Activated CD4-positive, alpha-beta T cell treated with anti-CD3 and anti-CD28 coated beads, Interleukin-2, amount 10 ng/mL, durations not matched to agents 7 days and 5 days (primary cell): ENCODE measurements at places on chromosomes 6 and 20. TPM values are rescaled to one million over a fixed set of nuclear protein-coding genes. Genes with fewer than 3 reads are reported as not detected.

DNA sequence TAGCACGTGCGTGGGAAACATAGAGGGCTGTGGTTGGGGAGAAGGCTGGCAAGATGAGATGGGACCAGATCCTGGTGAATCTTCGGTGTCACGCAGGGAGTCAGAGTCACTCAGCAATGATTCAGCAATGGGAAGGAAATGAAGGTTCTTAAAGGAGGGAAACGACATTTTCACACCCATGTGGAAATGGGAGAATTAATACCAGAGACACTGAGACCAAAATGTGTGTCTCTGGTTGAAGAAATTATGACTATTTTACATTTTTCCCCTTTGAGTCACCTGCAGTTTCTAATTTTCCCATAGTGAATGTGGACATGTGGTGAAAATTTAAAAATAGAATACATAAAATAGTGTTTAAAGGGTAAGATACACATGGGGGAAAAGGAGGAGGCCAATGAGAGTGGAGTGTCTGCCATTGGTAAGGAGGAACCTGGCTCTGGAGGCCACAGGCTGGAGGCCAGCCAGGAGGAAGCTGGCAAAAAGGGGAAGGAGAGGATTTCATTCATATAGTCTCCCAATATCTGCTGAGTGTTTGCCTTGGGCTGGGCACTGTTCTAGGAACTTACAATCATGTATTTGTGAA lies 17.5 kb downstream of the NRN1 start:
- peaks cover 76% of the 10 kb centered on the region for H3K4me1 ChIP-seq
- peaks cover 18% of the 10 kb centered on the region for H3K36me3 ChIP-seq
- DNase-seq, result no peak
- no peak overlapping the region for H3K4me3 ChIP-seq

GABRR1 gene
- not detected for total RNA-seq

DNA sequence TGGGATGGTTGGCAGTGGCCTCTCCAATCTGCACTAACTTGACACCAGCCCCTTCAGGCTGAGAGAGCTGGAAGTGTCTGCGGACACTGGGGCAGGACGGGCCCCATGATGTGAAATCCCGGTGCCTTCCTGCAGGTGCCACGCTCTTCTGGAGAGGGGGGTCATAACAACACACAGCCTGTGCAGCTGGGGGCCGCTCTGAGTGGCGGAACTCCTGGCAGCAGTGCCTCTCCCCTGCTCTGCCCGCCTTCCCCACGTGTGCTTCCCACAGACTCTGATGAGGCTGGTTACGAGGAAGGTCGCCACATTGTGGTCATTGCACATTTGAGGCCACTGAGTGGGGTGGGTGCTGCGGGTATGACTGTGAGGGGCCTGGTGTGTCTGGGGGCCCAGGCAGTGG lies 145.2 kb downstream of the DTNBP1 start:
- H3K27ac ChIP-seq, result no peak overlapping the region
- no peak overlapping the region for H3K4me3 ChIP-seq
- peaks cover 53% of the 10 kb centered on the region for H3K36me3 ChIP-seq
- DNase-seq, result no peak

DNA sequence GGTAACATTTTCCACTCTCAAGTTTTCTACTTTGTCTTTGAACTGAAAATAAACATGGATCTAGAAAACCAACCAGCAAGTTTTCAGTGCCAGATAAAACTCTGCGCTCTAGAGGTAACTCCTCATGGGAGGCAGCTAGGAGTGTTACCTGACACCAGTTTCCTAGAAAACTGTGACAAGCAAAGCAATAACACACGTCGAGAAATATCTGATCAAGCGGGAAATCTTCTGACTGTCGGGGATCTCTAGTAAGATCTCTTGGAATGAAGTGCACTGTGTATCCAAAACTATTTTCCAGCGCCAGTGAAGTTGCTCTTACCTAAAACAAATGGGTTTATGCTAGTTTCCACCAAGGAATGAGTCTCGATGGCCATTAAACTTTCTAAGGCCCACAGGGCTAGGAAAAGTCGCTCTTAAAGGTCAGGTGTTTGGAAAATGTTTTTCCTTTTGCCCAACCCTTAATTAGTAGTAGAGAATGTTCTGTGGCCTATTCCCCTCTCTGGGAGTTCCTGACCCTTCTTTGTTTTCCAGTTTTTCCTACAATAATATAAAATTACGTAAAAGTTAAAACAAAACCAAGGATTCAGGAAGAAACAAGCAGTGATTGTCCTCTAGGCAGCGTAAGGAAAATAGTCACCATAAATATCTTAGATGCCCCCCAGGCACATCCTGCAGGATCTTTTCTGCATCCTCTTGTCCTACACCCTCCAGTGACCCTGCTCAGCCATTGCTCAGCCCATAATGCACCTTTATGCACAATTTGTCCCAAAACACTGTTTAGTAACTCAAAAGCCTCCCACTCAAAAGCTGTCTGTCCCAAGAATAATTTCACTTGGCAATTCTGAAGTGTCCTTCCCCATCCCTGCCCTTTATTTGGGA lies 137.7 kb upstream of the AKAP12 start:
- no peak for DNase-seq
- H3K27me3 ChIP-seq, result no peaks in the 10 kb centered on the region
- peaks cover 15% of the 10 kb centered on the region for H3K4me1 ChIP-seq
- H3K27ac ChIP-seq, result no peak overlapping the region
- peaks cover 16% of the 10 kb centered on the region for H3K36me3 ChIP-seq

TGM2 gene
- total RNA-seq, result 0.07 TPM

SLC12A5 gene
- total RNA-seq, result 0.87 TPM

- peaks cover 38% of the 10 kb centered on the region for H3K27me3 ChIP-seq
- no peaks in the 10 kb centered on the region for H3K36me3 ChIP-seq
- no peak overlapping the region for H3K4me3 ChIP-seq
- no peaks in the 10 kb centered on the region for H3K4me1 ChIP-seq
- DNase-seq, result no peak
- H3K27ac ChIP-seq, result no peak overlapping the region
These were observed 15.8 kb upstream of the ENPP5 start for GRCh38 chr6:46186583-46186982.

FAM209B gene
- total RNA-seq, result 1.9 TPM

GRCh38 chr6:15515660-15516375 lies 147.0 kb downstream of the DTNBP1 start:
- H3K4me3 ChIP-seq, result no peak overlapping the region
- DNase-seq, result no peak
- no peak overlapping the region for H3K27ac ChIP-seq

DNA sequence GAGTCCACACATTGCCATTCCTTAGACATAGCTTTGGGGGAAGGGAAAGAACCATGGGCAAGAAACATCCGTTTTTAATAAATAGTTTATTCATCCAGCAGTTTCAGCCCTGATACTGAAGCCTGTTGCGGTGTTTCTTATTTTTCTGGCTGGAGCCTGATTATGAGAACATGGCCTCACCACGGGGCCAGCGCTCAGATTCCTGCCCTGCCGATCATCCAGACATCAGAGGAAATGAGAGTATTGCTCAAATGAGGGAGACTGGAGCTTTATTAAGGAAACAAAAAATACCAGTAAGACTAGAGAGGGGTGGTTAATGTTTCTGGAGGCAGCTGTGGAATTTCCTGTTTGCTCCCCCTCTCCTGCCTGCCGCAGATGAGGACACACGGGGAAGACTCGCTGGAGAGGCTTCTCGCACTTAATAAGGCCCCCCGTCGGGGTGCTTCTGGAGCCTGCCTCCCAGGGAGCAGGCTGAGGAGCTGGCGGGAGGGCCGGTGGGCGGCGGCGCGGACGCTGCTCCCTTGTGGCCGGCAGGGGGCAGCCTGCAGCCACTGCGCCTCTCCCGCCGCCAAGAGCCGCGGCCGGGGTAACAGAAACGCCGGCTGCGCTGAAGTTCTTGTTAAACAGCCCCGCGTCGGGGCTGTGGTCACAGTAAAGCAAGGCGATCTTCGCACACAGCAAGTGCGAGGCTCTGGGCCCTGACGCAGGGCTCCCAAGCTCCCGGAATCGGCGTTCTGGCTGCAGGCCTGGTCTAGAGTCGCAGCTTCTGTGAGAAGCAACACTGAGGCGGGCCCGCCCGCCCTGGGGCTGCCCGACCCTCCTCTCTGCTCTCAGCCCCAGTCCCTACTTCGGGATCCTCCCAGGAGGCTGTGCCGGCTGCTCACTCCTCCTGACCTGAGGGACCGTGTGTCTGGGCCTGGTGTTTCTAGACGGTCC lies 17.5 kb downstream of the LEMD2 start:
- peaks cover 25% of the 10 kb centered on the region for H3K36me3 ChIP-seq
- no peak overlapping the region for H3K4me3 ChIP-seq
- peak; percentile 64 for DNase-seq
- no peak overlapping the region for H3K27ac ChIP-seq
- H3K4me1 ChIP-seq, result peaks cover 5% of the 10 kb centered on the region

DNA sequence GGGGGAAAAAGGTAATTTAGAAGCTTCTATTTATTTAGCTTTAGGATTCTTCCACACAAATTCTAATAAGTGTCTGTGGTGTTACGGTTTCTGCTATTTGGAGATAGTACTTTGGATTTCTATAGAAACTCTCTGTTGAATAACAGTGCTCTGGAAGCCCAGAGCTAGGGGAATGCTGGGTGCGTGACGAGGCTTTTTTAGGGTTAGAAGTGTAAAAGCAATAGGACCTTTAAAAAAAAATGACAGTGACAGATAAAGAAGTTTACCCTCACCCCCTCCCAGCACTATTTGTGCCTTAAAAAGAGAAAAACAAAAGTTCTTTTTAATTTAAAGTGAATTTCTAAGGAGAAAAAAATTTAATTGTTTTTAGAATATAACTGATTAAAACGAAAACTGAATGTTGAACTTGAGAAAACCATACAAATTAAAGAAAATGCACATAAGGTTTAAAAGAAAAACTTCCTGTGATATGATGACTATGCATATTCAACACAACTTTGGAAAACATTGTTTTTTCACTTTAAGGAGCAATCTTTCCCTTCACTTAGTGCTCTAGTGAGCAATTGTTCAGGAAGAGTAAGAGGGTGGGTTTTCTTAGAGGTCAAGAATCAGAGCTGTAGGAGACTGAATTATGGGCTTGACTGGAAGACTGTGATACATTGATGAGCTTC lies 89.6 kb upstream of the RIPOR2 start:
- H3K27ac ChIP-seq, result peak overlapping the region; percentile 80
- no peak for DNase-seq
- peaks cover 56% of the 10 kb centered on the region for H3K4me1 ChIP-seq
- H3K27me3 ChIP-seq, result no peaks in the 10 kb centered on the region
